ENCODE measurements at places on chromosomes 2 and 18.

- no peak for DNase-seq
Observed at GRCh38 chr2:177727577-177728398, 335.2 kb downstream of the AGPS start.

DNA sequence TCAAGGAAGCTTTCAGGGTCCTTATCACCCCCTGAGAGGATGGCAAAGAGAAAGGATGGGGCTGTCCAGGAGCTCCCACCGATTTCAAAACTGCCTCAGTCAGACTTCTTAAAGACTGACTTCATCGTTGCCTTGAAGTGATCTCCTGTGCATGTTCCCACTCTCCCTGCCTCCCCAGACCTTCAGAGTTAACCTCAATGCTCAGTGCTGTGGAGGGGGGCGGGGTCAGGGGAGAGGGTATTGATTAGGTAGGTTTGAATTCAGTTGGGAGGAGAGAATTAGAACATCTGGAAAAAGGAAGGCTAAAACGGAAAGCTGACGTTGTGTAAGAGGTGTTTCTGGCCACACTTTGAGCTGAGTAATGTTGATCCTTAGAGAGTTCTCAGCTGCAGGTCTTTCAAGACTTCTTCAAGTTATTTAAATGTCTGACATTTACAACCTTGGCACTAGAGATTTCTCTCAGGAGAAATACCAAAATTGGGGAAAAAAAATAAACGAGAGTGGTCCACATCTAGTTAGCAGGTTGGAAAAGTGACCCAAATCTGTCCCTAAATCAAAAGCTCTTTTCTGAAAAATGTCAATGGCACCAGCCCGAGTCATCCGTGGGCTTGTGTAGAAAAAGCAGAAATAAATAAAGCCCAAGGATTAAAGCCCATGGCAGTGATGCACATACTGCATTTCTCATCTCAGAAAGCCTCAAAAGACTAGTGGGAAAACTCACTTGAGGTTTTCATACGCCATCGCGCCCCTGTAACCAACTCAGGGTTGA is 134.7 kb upstream of the EPAS1 start:
- DNase-seq: no peak

GRCh38 chr2:202941771-202942170 is 29.7 kb downstream of the CARF start:
- no peak for DNase-seq

- DNase-seq: no peak
Observed at GRCh38 chr2:64807417-64807816, 153.7 kb upstream of the SERTAD2 start.

DNA sequence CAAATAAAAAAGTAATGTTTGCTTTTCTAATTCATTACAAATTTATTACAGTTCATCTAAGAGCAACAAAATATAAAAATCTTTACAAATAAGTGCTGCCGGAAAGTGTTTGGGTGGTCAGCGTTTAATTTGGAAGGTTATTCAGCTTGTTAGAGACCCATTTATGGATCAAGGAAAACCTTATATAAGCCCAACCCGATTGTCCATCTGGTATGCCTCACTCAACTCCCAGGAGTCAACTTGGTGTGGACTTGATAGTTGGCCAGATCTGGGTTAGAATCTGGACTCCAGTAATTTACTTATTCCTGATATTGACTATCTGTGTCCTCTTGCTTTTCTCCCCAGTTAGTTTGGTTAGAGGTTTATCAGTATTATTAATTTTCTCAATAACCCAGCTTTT is 106.2 kb downstream of the KCTD1 start:
- no peak for DNase-seq

- no peak for DNase-seq
Observed at GRCh38 chr2:177211169-177211568, 1.4 kb upstream of the HNRNPA3 start.

DNA sequence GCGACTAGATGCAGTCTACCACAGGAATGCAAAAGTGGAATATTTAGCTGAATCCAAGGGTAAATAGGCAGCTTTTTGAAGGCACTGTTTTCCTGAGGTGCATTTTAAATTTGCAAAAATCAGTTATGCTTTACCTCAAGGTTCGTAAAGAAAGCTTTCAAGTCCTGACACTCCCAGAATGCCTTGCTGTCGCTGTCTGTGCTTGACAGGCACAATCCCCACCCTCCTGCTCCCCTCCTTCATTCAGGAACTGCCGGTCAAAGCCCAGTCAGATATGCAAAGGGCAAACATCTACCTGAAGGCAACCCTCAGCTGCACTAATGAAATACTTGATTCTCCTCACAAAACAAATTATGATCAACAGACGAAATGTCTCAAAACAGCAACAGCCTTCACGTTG is 97.4 kb upstream of the DDX18 start:
- no peak for DNase-seq

DNA sequence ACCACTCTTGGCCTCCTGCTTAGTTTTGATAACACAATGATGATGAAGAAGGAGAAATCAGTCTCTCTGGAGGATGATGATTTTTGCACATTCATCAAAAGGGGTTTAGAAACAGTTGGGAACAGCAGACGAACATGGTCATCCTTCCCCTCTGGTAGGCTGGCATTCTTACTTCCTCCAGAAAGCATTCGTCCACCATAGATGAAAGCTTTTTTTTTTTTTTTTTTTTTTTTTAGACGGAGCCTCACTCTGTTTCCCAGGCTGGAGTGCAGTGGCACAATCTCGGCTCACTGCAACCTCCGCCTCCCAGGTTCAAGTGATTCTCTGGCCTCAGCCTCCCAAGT is 43.5 kb upstream of the TTC39C start:
- DNase-seq: no peak

DNA sequence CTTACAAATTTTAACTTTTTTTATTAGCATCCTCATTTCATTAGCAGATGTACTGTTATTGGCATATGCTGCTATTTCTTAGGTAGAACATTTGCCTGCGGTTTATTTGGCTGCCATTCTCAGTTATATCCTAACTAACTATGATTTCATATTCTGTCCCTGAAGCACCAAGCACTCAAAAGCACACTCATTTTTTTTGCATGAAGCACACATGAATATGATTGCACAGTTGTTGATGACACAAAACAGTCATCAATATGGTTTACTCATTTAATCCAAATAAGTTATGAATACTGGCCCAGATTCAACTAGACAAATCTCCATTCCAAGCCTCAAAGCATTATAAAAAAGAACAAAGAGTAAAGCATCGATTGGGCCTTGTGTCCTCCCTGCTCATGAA is 129.4 kb upstream of the CNTNAP5 start:
- DNase-seq: no peak

- no peak for DNase-seq
Observed at GRCh38 chr2:102737431-102737830, 24.4 kb upstream of the TMEM182 start.
